ENCODE measurements at places on chromosomes 12 and 14.

DNA sequence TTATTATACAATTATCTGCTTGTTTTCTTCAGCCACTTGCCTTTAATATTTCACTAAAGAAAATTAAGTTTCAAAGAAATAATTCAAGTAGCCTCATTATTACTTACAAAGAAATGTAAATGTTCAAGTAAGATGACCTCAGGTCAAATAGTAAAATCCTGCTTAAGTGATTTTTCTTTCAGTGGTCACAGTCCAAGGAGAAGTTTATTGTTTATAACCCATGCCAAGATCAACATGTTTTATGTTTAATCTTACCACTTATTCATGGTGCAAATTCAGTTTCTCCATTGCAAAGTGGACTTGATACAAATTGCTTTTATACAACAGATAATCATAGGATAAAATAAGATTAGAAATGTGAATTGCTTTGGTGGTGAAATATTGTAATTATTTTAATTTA lies 370.2 kb upstream of the FLRT2 start:
- DNase-seq, result no peak

GRCh38 chr12:30837595-30837994 lies 82.8 kb upstream of the CAPRIN2 start:
- no peak for DNase-seq

GRCh38 chr12:46174061-46174662 lies 94.7 kb downstream of the SLC38A1 start:
- DNase-seq, result no peak

- no peak for DNase-seq
These were observed 114.5 kb downstream of the PHLDA1 start for GRCh38 chr12:75917083-75917482.

- DNase-seq, result no peak
These were observed 42.0 kb downstream of the SH2B3 start for GRCh38 chr12:111447571-111448265.

All from ACHN (cell line).